Skeletal muscle tissue (tissue), 5 donors: ENCODE measurements at places on chromosomes 11 and 22. TPM values are rescaled to one million over a fixed set of nuclear protein-coding genes. Genes with fewer than 3 reads are reported as not detected.

The SYTL2 gene
- total RNA-seq = 51.1 TPM

The ELF5 gene
- total RNA-seq = not detected

The JRKL gene
- total RNA-seq = 7.3 TPM

The MAFF gene
- total RNA-seq = 4.2 TPM

The MS4A6E gene
- total RNA-seq = not detected

The STK33 gene
- 3.1 TPM for total RNA-seq

The HORMAD2 gene
- not detected for total RNA-seq

The SLCO2B1 gene
- total RNA-seq = 9.4 TPM

The TMEM191B gene
- not detected for total RNA-seq

The SDF2L1 gene
- total RNA-seq = 4.2 TPM

The SLC17A6 gene
- not detected for total RNA-seq

The RBM7 gene
- total RNA-seq = 19.3 TPM

The SCGB1C1 gene
- not detected for total RNA-seq

The ART1 gene
- 2.1 TPM for total RNA-seq

The EFCAB6 gene
- total RNA-seq = 1.6 TPM

The MRGPRE gene
- not detected for total RNA-seq
